ENCODE measurements at places on chromosomes 11 and 22.

DNA sequence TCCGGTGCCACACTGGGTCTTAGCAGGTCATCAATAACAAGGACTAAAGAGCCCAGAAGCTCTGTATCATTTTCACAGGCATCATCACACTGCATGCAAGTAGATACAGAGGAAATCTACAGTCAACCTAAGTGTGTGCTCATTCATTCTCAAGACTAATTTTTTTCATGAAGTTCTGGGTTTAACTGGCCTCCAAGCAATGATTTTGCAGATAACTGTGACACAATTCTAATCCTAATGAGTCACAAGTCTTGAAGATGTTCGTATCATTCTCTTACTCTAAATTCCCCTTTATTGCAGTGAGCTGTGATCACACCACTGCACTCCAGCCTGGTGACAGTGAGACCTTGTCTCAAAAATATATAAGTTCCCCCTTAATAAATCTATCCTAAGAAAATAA lies 2.5 kb downstream of the OR52W1 start:
- DNase-seq: peak; percentile 49

GRCh38 chr11:74253361-74253760 lies 58.1 kb downstream of the P4HA3 start:
- no peak for DNase-seq

DNA sequence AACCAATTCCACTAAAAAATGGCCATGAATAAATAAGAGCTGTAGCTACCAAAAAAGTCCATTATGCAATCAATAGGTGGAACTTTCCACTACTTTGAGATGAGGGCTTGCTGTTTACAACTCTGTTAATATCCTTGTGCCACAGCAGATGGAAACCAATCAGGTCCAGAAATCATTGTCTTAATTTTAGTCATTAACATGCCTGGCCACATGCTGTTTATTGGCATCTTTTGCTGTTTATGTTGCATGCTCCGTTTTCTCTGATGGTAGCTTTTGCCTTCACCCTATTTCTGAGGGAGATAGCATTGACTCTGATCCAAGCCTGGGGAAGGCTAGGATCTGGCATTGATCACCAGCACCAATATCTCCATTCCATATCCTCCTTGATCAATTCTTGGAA lies 192.9 kb upstream of the SEZ6L start:
- no peak for DNase-seq

DNA sequence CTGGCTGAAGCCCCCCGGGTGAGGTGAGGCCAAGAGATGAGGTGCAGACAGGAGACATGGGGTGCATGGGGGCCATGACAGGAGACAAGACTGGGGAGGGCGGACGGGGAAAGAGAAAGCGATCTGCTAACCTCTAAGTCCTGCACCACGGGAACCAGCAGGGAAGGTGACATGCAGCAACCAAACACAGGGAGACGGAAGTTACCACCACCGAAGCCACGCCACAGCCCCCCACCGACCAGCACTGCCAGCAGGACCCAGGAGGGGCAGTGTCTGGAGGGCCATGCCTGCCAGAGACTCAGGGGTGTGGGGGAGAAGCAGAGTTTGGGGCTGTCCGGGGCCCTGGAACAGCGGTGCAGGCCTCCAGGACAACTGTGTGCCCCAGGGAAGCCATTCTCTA lies 14.1 kb upstream of the RASL10A start:
- DNase-seq: no peak

DNA sequence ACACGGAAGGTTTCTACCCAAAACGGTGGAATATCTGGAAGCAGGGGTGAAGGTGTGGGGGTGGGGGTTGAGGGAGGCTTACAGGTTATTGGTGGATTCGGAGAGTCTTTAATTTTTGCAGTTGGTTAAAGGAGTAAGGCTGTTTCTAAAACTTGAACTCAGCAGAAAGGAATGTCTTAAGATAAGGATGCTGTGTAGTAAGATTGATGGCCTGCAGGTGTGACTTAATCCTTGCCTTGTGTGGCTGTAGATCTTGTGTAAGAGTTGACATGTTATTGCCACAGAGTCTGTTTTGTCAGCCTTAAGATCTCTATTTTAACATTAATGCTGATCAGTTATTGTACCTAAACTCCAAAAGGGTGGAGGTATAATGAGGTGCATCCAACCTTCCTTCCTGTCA lies 16.4 kb upstream of the OR6M1 start:
- DNase-seq: no peak

- DNase-seq: peak; percentile 83
Measured at GRCh38 chr11:34926831-34927132, 10.4 kb downstream of the PDHX start.

DNA sequence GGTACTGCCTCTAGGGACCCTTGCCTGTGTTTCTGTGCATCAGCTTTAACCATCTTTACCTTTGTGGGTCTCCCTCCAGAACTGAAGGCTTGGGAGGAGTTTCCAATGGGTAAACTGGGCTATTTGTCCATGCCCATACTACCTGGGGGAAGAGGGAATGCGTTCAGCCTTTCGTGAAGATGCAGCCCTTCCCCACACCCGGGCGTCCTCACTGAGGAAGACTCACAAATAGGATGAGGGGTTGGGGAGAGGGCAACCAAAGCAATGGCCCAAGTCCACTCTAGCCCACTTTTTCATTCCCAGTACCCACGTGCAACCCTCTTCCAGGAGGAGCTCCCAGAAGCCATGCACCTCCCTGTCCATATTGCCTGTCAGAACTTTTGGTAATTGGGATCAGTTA lies 61.8 kb upstream of the ADA2 start:
- DNase-seq: no peak
